Ovary (tissue), 10 donors: ENCODE measurements at places on chromosomes 5 and 9. TPM values are rescaled to one million over a fixed set of nuclear protein-coding genes. Genes with fewer than 3 reads are reported as not detected.

GRCh38 chr9:22039258-22039657 is 30.2 kb upstream of the CDKN2B start:
- no peak for DNase-seq

DNA sequence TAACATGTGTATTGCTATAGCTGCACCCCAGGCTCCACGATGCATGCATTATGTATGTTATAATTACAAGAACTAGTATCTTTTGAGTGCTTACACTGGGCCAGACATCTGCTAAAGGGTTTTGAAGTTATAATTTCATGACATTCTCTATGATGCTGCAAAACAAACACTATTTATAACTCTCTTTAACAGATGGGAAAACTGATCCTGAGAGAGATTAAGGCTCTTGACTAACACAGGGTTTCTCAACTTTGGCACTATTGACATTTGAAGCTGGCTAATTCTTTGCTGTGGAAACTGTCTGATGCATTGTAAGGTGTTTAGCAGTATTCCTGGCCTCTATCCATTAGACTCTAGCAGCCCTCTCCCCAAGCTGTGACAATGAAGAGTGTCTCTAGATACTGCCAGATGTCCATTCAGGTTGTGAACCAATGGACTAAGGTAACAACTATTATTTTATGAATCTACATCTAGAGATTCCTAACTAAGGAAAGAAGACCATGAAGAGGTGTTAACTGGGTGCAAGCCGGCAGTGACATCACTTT is 258.6 kb downstream of the ASTN2 start:
- no peak for DNase-seq

GRCh38 chr5:144206141-144206540 is 35.5 kb downstream of the KCTD16 start:
- no peak for DNase-seq

DNA sequence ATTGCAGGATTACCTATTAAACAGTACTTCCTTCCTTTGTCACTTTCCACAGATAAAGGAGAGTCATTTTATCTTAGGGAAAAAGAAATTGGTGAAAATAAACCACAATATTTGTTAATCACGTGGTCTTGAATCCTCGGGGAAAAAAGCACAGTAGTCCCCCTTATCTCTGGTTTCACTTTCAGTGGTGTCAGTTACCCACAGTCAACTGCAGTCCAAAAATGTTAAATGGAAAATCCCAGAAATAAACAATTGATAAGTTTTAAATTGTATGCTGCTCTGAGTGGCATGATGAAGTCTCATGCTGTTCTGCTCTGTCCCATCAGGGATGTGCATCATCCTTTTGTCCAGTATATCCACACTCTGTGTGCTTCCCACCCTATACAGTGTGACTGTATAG is 405.2 kb upstream of the MPDZ start:
- DNase-seq, result no peak

WDR55 gene
- total RNA-seq, result 16.6 TPM

GLRA1 gene
- total RNA-seq, result not detected
